SK-N-SH (cell line): ENCODE measurements at places on chromosomes 3 and 15. TPM values are rescaled to one million over a fixed set of nuclear protein-coding genes. Genes with fewer than 3 reads are reported as not detected.
A peak's percentile ranks its signal among the peaks of the same experiment; 100 is the strongest.

GRCh38 chr15:94670438-94671034, 439.2 kb downstream of the MCTP2 start:
- DNase-seq: peak; percentile 57

DNA sequence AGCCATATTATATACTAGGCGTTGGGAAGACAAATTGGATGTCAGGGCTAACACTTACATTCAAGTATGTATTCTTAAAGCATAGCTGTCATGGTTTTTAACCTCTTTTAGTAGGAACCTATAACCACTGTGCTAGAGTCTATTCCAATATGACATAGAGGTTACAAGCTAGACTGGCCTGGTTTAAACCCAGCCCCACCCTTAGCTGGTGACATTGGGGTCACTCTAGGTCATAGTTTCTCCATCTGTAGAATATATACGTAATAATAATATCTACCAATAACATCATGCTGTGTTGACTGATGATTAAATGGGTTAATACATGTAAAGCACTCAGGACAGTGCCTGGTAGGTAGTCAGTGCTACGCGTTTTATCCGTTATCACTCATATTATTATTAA, 16.7 kb downstream of the NRROS start:
- no peak for DNase-seq

Gene TMEM40
- 0.05 and 0.11 TPM in 2 replicates for polyA plus RNA-seq

GRCh38 chr15:66628976-66629723, 63.4 kb upstream of the LCTL start:
- no peak for DNase-seq

DNA sequence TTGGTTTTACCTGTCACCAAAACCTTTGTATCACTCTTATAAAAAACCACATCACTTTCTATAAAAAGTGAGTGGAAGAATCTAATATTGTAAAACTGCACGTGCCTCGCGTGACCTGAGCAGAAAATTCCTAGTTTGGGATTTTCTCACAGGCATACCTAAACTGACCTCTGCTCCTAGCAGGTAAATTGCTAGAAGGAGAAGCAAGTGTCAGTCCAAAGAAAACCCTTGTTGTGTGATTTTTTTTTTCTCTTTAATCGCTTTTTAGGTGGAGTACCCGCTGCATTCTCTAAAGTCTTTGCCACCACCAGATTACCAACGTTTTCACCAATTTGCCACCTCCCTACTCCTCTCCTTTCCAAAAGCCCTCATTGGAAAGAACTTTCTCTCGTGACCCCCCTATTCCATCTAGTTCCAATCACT, 534 bp upstream of the UBE2E1 start:
- DNase-seq: no peak

DNA sequence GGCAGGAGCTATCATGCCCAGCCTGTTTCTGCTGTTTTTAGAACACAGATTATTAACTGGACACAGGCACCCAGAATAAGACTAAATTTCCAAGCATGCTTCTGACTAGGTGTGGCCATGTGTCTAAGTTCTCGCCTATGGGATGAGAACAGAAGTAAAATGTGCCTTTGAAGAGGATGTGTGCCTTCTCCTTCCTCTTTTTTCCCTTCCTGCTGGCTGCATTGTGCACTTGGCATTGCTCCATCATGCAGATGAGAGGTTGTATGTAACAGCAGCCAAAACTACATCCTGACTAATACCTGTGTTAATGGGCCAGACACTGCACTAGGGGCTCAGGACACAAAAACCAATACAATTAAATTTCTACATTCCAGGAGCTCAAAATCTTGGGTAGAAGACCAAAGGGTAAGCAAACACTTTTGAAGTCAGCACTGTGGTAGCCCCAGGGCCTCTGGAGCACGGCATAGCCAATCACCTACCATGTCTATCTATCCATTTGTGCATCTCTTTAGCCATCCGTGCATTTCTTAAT, 40.9 kb upstream of the RNU6-1 start:
- DNase-seq: no peak

GRCh38 chr3:69791919-69792399, 52.7 kb downstream of the MITF start:
- DNase-seq: peak; percentile 28

DNA sequence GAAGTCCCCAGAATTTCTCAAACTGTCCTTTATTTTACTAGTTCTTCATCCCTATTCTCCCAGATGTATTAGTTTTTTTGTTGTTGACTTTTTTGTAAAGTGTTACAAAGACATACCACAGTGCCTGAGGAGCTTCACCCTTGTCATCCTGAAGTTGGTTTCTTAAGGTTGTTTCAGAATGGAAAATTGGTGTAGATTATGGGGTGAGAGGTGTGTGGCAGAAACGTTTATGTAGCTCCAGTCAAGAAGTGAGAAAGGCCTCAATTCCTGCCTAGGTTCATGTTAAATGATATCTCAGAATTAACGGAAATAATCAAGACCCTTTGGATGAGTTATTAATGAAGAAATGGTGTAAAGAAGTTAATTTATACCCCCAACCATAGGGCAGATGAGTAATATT, 6.8 kb downstream of the EDEM1 start:
- DNase-seq: no peak

DNA sequence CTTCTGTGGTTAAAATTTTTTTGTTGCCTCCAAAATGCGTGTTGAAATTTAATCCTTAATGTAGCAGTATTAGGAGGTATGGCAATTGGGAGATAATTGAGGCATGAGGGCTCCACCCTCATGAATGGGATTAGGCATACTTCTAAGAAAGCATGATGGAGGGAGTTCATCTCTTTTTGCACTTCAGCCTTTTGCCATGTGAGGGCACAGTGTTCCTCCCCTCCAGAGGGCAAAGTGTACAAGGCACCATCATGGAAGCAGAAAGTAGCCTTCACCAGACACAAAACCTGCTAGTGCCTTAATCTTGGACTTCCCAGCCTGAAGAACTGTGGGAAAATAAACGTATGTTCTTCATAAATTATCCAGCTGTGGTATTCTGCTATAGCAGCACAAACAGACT, 429.5 kb downstream of the ZIC1 start:
- DNase-seq: no peak

DNA sequence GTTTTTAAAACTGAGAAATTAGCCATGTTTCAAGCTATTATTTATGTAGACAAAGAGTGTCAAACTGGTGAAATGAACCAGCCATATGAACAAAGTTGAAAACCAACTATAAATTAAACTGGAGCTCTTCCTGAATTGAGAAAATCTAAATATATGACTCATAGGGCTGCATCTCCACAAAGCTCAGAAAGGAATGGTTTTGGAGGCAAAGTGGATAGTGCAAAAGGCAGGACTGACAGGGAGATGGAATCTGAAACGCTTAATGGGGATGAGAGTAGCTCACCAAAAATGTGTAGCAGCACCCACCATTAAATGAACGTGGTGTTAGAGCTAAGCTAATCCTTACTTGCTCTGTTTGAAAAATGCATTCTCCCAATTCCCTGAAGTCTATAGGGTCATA, 1066.0 kb downstream of the AGBL1 start:
- DNase-seq: no peak

DNA sequence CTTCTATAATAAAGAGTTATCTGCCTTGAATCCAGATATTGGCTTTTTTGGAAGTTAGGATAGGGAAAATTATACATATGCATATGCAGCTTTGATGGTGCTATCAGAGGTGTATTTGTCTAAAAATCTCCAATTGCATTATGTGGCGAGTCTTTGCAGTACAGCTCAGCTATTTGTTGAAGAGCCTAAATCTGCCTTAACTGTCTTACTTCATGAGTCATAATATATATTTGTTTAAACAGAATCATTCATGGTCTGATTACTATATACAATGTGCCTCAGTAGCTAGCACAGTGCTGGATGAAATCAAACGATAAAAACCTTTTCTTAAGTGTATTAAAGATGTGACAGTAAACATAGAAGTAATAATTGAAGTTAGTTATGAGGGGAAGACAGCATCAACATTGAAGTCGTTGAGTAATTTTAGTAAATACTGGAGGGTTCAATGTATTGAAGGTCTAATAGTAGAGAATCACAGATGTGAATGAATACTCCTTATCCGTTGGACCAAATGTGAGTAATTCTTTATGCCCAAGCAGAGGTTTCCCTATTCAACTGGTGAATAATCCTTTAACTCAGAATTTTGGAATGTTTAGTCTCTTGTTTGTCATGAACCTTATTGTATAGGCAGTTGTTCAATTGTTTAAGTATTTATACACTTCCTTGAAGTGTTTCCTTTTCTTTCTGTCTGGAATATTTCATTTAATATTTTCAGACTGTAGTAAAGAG, 74.8 kb upstream of the NAALADL2 start:
- DNase-seq: no peak

Gene WNT5A
- polyA plus RNA-seq: 27.1 and 30.7 TPM in 2 replicates

- DNase-seq: no peak
Observed at GRCh38 chr3:62571916-62572315, 198.6 kb upstream of the FEZF2 start.

- DNase-seq: no peak
Observed at GRCh38 chr3:151091685-151092345, 6.4 kb downstream of the MED12L start.

DNA sequence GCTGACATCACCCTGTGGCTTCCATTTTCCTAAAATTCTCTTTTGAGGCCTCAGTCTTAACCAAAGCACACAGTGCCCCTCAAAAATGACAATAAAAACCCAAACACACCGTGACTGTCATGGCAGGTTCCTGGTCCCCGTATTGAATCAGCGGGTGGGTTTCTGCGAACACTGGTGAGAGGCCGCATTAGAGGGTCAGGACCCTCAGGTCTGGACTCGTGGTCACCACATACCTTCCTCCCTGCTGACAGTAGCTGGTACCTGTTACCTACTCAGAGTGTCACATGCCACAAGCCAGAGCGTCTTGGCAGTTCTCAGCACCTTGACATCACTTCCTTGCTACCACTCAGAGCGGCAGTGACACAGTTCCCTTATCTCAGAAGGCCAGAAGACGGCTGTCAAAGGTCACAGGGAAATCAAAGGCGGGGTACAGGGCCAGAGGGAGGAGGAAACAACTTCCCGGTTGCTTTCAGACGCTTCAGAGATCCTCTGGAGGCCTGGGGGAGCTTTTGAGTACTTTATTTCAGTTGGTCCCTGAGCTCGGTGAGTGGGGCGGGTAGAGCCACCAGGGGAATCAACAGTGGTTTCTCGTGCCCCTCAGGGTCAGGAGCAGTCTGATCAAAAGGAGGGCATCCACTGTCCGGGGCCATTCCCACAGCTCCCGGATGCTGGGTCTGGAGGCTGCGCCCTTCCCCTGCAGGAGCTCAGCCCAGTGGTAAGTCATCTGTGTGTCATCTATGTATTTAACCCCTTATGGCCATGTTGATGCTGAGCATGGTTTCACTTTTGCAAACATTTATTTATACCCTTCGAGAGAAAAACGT, at the start of the genes CCR5AS and CCRL2:
Gene CCR5AS, minus strand, starts transcription at position 279 of the 824 bp plus-strand sequence.
Gene CCRL2, plus strand, starts transcription at position 472 of the 824 bp plus-strand sequence. CDS start 821 bp downstream, outside the sequence.
- DNase-seq: no peak

DNA sequence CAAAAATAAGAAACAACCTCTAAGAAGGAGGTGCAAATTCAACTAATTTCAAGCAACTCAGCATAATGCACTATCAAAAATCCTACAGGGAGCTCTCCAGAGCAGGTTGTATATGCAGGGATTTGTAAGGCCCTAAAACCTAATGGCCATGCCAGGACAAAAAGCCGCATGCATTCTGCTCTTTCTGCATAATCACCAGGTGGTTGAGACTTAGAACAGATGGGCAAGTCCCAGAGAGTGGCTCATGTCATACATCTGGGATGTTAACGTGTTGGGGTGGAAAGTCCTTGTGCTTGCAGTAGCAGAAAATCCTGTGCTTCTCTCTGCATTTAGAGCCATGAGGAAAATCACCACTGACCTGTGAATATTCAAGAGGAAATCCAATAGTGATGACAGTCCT, 1002.9 kb downstream of the AGBL1 start:
- no peak for DNase-seq

DNA sequence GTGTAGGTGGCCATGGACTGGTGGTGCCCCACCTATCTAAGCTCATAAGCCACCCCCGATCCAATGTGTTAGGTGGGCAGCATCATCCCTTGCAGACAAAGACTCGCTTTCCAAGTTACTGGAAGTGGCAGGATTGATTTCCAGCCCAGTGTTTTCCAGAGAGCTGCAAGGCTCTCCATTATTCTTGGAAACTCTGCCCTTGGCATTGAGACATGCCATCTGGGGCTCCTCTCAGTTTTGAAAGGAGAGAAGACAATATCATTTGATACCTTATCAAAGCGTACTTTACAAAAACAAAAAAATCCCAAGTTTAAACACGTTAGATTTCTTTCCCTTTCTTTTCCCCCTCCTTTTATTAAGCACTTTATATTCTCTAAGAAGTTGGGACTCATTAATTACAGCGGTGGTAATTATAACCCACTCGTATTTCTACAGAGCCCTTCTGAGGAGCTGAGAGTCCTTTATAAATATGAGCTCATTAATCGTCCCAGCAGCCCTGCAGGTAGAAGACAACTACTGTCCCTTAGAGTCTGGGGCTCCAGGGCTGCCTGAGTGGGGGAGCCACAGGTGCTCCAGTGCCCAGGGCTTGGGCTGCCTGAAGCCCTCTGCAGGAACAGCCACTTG, 226.1 kb downstream of the TLE3 start:
- DNase-seq: no peak

DNA sequence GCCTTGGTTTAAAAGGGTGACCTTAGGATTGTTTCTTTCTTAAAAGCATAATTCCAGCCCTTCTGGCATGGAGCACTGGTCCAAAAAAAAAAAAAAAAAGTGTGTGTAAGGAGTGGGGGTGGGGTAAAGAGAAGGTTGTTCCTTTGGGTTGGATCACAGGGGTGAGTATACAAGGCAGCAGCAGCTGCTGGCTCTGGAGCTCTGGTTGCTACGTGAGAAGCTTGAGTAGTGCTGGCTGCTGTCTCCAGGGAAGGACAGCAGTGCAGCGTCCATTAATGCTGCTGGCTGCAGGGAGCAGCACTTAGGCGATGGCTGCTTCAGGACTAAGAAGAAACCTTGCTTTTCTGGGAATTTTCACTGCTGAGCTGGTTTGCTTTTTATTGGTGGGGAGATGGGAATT, 2.3 kb downstream of the SETD5 start:
- peak; percentile 63 for DNase-seq

Gene GOLGA6L10
- 0.10 and 0.18 TPM in 2 replicates for polyA plus RNA-seq

GRCh38 chr3:184262764-184263179, 1.4 kb upstream of the CAMK2N2 start:
- no peak for DNase-seq

DNA sequence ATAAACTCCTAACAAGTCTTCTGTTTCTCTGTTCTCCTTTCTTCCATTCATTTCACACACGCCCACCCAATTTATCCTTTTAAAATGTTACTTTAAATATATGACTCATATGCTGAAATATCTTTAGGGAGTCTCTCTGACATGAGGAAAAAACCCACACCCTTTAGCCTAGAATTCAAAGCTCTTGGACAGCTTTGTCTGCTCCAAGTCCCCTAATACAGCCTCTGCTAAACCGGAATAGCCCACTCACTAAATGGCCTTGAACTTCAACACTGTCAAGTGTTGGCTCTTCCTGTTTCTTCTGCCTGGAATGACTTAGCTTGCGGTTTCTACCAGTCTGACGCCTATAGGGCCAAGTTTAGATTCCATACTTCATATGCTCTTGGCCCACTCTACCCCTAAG, 3.3 kb upstream of the CD96 start:
- DNase-seq: no peak

GRCh38 chr15:43095243-43095642, 10.6 kb downstream of the UBR1 start:
- no peak for DNase-seq

Gene NR2E3
- 0.16 and 0.18 TPM in 2 replicates for polyA plus RNA-seq

Gene SLC12A1
- not detected in 2 replicates for polyA plus RNA-seq

GRCh38 chr3:11076711-11077110, 77.6 kb upstream of the HRH1 start:
- DNase-seq: peak; percentile 36

Gene ST8SIA2
- 0.05 and 0.16 TPM in 2 replicates for polyA plus RNA-seq

- DNase-seq: peak; percentile 68
Observed at GRCh38 chr15:94324117-94324826, 92.9 kb downstream of the MCTP2 start.

- no peak for DNase-seq
Observed at GRCh38 chr15:33844597-33844996, 123.7 kb upstream of the CHRM5 start.
